Activated CD4-positive, alpha-beta T cell treated with anti-CD3 and anti-CD28 coated beads for 36 hours (primary cell): ENCODE measurements at places on chromosomes 3 and 15. TPM values are rescaled to one million over a fixed set of nuclear protein-coding genes. Genes with fewer than 3 reads are reported as not detected.

- peak; percentile 31 for DNase-seq
These were observed 360.0 kb upstream of the PROK2 start for GRCh38 chr3:72144773-72145505.

DNA sequence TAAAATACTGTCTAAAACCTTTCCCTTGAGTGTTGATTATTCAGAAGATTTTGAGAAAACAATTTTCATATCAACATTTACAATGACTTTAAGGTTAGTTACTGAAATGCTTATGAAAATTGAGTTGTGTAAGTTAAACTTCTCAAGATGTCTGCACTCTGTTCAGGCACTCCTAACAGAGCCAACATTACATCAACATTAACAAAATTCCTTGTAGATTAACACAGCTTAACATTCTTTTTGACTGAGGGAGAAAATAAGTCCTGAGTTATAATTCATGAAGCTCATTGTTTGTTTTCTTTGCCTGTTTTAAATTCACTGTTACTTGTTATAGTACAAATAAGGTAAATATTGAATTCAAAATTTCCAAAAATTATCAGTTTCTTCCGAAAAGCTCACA is 9.0 kb downstream of the ACKR4 start:
- DNase-seq: no peak

DNA sequence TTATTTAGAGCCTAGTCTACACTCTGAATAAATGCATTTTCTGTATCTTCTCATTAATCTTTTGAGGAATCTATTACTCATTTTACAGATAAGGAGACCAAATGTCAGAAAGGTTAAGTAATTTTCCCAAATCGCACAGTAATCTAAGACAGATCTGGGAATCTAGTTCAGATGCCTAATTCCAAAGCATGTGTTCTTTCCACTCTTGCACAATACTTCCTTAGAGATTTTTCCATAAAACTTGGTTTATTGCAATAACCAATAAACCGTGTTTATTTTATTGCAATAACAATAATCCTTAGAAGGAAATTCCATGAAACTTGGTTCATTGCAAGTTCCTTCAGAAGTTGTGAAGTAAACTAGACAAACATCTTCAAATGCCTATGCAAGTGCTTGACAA is 17.4 kb upstream of the COL8A1 start:
- no peak for DNase-seq

DNA sequence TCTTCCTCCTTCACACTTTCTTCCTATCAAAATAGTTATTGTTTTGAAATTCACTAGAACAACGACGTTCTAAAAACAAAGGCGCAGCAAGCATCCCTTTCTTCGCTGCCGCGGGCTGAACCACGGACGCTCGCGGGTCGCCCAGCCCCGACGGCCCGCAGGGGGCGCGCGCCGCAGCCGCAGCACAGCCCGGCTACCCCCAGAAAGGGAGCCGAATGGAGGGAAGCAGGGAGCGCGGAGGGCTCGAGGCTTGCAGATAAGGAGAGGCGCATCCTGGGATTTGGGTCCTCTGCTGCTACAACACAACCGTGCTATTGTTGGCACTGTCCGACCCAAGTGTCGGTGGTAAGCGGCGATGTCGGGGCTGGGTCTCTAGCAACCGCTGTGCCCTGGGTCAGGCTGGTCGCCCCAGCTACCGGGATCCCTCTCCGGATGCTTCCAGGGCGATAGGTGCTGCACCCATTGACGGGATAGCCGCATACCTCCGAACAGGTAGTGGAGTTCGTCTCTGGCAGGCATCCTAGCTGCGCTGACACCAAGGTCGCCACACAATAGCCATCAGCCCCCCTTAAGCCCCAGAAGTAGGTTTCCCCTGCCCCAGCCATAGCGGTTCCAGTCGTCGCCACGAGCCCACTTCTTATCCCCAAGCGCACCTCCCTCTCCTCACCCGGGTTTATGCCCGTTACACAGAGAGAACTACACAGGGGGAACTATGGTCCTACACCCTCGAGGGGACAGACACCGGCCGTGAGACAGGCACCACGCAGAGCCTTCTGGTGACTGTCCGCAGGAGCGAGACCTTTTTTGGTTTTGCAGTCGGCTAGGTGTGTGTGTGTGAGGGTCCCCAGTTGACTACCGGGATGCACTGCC is 6.0 kb downstream of the ONECUT1 start:
- DNase-seq: peak; percentile 69

- no peak for DNase-seq
These were observed 360.4 kb upstream of the ADAMTS9 start for GRCh38 chr3:65048151-65048550.

GRCh38 chr3:127622031-127622430 is 7.0 kb upstream of the PODXL2 start:
- no peak for DNase-seq

DNA sequence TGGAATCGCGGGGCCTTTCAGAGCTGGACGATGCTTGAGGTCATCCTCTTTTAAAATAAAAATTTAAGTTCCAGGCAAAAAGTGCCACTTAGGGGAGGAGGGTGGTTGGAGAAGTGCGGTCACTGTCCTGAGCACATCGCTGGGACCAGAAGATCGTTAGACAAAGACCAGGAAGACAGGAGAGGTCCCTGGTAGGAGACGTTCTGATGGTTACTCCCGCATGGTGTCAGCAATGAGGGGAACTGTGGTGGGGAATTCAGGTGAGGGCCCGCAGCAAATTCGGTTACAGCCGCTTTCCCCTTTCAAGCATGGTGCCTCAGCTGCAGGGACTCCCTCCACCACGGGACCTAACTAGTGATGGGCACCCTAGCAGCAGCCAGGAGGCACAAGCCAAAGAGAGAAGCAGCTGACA is 1.0 kb upstream of the ISY1 start:
- peak; percentile 54 for DNase-seq

DNA sequence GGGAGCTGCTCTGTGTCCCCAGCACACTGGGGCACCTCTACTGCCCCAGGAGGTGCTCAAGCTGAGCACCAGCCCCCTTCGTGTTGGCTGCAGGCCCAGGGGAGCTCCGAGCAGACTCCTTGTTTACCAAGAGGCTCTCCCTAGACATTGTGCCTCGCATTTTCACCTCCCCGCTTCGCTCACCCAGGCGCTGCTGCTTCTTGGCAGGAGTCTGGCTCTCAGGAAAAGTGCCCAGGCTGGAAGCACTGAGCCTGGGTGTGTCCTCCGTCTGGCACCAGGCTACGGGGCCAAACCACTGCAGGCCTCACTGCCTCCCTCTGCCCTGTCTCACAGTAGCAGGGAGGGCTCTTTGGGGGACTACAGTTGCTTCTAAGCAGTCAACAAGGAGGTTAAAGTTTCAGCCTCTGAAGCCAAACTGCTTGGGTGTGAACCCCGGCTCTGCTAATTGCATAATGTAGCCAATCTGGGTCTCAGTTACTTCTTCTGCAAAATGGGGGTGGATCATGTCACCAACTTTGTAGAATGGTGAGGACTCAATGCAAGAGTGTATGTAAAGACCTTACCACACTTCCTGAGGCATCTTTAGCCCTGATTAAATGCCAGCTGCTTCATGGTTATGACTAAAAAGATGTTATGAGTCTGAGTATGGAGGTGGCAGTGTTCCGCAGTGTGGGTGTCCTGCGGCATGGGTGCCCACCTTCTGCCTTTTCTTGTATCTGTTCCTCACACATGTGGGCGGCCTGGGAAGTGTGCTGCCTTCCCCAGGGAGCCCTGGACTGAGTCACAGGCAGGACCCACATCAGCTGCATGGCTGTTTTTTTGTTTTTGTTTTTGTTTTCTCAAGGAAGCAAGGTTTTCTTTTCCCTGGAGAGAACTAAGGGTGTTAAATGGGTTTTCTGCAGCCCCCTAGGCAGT is 88.9 kb downstream of the CLSTN2 start:
- DNase-seq: no peak

GRCh38 chr15:41894791-41895463 is 1.1 kb upstream of the SPTBN5 start:
- peak; percentile 85 for DNase-seq

DNA sequence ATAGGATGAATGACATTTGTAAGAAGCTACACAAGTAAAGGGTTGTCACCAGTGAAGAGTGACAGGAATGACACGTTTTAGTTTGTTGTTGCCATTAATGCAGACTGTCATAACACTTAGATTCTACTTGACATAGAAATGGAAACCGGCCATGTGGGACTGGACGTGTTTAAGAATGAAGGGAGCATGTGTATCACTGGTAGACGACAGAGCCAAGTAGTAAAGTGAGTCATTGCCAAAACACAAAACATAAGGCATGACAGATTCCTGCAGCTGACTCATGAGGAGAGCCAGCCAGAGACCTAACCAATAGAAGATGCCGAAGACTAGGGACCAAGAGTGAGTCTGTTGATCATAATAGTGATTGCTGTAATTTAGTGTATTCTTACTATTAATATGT is 106.2 kb upstream of the PLAAT1 start:
- no peak for DNase-seq

DNA sequence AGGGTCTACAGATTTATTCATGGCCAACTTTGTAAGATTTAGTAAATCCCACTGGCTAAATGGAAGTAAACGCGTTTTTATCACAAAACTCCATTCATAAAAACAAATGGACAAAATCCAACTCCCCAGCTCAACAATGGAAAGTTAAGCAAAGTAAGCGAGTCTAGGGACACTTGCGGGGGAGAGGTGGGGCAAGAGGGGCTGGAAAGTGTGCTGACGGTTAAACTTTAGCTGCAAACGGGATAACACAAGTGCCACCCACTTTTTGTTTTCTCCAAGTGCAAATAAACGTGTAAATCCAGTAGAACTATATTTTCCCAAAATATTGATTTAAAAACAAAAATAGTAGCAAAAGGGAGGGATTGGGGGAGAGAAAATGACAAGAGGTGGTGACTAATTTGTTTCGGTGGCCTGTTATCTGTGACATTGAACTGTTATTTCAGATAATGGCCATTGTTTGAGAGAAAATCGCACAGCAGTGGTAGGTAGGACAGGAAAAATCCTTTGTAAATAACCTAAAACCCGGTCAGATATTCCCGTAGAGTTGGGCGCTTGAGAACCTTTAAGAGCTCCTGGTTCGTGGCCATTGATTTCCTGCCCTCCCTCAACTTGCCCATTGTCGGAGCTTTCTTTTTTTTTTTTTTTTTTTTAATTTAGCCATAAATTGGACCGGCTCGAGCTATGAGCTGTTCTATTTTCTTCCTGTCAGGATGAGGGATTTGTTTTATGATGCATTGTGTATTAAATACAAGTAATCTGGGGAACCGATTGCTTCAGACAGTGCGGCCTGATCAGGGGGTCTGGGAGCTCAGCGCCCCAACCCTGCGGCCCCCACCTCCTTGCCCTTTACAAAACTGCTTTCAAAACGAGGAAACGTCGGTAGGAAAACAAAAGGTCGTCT is 514.8 kb downstream of the MECOM start:
- DNase-seq: no peak

GRCh38 chr3:55094676-55095075 is 166.8 kb upstream of the LRTM1 start:
- no peak for DNase-seq

GRCh38 chr15:98195796-98196195 is 235.3 kb downstream of the ARRDC4 start:
- no peak for DNase-seq

DNA sequence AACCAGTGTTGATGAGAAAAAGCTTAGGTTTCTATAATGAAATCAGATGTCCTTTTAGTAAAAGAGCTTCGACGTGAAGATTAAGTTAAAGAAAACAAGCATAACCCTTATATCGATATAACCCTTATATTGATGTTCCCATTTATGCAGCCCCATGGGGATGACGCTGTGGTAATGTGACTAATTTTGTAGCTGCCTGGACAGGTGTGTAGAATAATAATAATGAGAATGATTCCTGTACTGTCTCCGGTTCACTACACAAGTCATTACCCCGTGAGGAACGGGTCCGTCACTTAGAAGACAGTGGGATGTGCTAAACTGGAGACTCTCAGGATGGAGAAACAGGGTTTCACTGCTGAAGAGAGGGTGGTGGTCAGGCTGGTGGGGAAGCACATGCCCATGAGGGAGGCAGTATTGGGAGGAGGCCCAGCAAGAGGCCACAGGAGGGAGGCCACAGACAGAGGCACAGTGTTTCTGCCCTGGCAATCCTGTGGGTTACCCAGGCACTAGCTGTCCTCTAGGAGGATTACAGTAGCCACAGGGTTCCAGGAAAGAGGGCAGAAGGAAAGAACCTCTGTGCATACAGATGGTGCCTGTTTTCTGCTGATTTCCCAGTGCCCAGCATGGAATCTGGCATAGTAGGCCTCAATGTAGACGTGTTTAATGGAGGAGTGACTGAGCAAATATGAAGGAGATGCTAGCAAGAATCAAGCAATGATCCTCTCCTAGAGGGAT is 191.1 kb upstream of the TSC22D2 start:
- DNase-seq: no peak

RGMA gene
- 0.14 TPM for total RNA-seq

FEZF2 gene
- total RNA-seq: not detected

ITIH1 gene
- total RNA-seq: not detected

GPX1 gene
- total RNA-seq: 182 TPM

SHC4 gene
- 1.4 TPM for total RNA-seq

HTD2 gene
- 7.9 TPM for total RNA-seq

ATG7 gene
- total RNA-seq: 34.5 TPM

GATA2 gene
- 0.07 TPM for total RNA-seq

FRMD4B gene
- 8.3 TPM for total RNA-seq

CADM2 gene
- 0.05 TPM for total RNA-seq

TMEM108 gene
- total RNA-seq: not detected

SH3GL3 gene
- total RNA-seq: not detected

LMAN1L gene
- total RNA-seq: 0.25 TPM

ELL3 gene
- total RNA-seq: 3.6 TPM
